ENCODE measurements at places on chromosomes 2 and 18. TPM values are rescaled to one million over a fixed set of nuclear protein-coding genes. Genes with fewer than 3 reads are reported as not detected.

- no peak for DNase-seq
Measured at GRCh38 chr2:54691445-54692135, 31.9 kb upstream of the EML6 start.

Gene PSTPIP2
- polyA plus RNA-seq: 9.1 TPM

Gene E2F6
- polyA plus RNA-seq: 23.4 TPM

Gene TET3
- polyA plus RNA-seq: 26.3 TPM

DNA sequence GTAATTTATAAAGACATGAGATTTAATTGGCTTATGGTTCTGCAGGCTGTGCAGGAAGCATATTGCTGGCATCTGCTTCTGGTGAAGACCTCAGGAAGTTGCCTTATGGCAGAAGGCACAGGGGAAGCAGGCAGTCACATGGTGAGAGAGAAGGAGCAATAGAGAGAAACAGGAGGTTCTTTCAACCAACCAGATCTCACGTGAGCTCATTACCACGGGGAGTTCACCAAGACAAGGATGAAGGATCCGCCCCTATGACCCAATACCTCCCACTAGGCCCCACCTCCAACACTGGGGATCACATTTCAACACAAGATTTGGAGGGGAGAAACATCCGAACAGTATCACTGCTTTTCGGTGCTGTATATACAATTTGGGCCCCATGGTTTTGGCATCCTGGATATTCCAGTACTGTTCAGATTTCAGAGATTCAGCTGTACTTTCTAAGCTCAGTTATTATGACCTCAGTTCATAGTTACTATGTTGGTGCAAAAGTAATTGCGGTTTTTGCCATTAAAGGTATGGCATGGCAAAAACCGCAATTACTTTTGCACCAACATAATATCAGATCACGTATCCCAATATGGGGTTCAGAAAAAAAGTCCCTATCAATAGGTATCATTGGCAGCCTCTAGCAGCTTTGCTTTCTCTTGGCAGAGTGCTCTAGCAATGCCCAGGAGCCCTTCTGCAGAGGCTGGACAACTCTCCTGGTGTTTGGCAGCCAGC, 189.6 kb upstream of the SIX3 start:
- no peak for DNase-seq

DNA sequence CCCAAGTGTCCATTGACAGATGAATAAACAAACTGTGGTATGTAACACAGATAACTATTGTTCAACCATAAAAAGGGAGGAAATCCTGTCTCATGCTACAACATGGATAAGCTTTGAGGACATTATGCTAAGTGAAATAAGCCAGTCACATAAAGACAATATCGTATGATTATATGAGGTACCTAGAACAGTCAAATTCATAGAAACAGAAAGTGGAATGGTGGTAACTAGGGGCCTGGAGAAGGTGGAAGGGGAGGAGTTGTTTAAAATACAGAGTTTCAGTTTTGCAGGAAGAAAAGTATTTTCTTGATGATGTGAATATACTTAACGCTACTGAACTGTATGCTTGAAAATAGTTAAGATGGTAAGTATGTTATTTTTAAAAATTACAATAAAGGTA, 304.6 kb upstream of the CXCR4 start:
- DNase-seq: no peak

DNA sequence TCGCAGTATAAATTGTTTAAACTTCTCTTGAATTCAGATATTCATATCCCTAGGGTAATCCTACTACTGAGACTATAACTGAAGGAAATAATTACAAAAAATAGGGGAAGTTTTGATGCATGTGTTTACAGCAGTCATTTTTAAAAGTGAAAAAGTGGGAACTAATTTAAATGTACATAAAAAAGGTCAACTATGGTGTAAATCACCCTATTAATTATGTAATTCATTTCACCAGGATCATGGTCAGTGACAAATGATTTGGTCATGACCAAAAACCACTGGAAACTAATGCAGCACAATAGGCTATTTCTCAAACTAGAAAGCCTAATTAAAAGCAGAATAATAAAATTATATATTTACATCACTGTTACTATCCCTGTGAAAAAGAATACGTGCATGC, 5.0 kb upstream of the CNGA3 start:
- DNase-seq: no peak

- no peak for DNase-seq
Measured at GRCh38 chr18:46338205-46338604, 234.0 kb downstream of the HAUS1 start.

Gene CXCR4
- polyA plus RNA-seq: 47.6 TPM

Gene FOXD4L1
- polyA plus RNA-seq: 0.26 TPM

Gene HOXD9
- 88.6 TPM for polyA plus RNA-seq

DNA sequence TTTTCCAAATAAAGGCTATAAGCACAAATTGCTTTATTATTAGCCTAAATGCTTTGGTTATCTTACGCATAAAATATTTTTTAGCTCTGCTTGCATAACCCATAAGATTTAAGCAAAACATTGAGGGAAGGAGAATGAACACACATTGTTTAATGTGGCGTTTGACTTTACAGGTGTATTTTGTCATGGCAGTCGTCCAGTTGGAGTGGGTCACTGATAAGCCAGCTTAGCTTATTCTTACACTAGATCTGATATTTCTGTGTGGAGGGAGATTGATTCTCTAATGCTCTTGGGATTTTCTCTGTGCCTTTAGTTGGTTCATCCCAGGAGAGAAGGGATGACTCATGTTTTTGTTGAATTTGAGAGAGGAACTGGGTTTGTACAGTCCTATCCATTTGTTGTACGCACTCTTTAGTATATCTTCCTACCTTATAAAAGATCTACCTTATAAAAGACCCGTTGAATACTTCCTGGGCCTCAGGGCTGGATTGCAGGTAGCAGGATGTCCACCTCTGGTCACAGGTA, 47.5 kb upstream of the ACYP2 start:
- DNase-seq: no peak

GRCh38 chr2:102438578-102438977, 15.6 kb downstream of the IL18RAP start:
- DNase-seq: no peak

DNA sequence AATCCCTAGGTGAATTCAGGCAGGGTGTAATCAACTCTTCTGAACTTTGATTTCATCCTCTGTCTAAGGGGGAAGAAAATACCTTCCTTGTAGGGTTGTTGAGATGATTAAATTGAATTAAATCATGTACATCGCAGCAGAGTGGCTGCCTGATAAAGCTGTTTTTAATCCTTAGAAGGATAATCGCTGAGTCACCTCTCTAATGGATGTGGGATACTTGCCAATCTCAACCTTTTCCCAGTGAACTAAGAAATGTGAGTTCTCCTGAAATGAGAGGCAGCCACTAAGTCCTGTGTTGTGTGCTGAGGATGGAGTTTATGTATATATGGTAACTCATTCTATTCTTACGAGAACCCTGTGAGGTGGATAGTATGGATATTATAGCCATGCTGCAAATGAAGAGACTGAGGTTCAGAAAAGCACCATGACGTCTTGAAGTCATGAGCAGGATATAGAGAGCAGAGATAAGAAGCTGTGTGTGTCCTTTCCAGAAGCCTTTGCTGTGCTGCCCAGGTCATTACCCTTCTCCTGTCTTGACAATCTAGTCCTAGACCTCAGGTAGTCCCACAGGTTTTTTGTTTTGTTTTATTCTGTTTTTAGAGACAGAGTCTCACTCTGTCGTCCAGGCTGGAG, 93.3 kb downstream of the HNRNPLL start:
- no peak for DNase-seq

DNA sequence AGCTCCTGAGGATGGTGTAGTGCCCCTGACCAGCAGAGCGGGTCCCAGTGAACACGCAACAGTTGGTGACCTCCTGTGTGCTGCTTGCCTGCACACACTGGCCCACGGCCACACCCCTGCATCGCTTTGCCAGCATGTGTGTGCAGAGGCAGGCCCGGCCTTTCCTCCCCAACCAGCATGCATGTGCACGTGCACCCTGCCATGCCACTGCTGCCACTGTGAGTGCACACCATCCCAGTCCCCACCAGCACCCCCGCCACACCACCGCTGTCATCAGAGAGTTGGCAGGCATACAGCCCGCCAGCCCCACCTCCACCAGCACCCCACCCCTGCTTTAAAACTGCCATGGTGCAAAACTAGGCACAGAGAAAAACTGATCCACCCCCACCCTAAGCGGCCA, 197.4 kb upstream of the SRD5A2 start:
- DNase-seq: no peak

DNA sequence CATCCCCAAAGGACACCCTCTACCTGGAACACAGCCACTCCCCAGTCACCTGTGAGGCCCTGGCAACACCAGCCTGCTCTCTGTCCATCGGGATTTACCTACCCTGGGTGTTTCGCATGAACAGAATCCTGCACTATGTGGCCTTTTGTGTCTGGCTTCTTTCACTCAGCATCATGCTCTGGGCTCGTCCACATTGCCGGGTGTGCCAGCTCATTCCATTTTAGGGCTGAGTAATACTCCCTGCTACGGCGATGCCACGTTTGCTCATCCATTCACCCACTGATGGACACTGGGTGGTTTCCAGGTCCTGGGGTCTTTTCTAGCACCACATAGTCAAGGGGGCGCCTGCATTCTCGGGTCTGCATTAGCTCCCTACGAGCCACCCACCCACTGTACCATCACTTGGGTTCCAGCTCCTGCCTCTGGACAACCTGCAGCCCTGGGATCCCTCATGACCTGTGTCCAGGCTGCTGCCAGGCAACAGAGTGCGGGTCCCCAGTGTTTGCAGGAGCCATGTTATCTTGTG, 22.0 kb downstream of the KCNF1 start:
- DNase-seq: no peak

DNA sequence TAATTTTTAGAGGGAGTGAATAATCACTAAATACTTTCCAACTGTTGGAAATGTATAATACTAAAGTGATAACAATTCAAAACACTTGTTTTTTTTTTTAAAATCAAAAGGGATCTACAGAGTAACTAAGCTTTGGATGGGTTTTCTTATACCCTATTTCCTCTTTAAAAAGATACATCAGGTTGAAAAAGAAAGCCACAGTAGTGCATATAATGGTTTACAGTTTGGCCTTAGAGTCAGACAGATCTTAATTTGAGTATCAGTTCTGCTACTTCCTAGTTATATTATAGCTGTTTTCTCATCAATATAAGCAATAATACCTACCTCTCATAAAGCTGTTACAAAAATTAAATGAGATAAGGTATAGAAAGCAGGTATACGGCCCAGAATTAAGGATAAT, 28.5 kb downstream of the PSME4 start:
- DNase-seq: no peak

GRCh38 chr2:211138551-211138950, 582.2 kb downstream of the CPS1 start:
- DNase-seq: no peak

- no peak for DNase-seq
Measured at GRCh38 chr2:79799729-79800128, 286.9 kb downstream of the CTNNA2 start.

DNA sequence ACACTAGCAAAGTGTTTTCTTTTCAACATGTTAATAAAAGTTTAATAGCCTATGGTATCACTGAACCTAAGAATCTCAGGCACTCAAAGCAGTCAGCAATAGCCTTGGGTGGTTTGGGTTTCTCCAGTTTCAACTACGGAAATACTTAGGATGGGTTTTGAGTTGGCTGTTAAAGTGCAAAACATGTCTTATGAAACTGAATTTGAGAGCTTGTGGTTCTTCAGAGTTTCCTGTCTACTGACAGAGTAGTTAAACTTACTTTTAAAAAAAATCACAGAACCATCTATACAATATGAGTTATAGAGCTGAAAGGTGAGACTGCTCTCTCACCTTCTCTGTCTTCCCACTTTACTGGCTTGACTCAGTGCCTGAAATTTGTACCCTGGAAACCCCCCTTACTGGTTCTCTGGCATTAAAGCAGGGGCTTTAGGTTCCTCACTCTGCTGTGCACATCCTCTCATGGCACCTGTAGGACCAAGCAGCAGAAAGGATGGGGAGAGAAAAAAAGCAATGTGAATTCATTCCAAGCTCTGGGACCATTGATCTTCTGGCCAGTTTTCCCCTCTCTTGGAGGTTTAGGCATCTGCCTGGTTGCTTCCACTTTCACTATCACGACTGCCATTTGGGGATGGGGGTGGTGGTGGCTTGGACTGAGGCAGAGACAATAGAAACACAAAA, 18.1 kb downstream of the CCDC141 start:
- no peak for DNase-seq

DNA sequence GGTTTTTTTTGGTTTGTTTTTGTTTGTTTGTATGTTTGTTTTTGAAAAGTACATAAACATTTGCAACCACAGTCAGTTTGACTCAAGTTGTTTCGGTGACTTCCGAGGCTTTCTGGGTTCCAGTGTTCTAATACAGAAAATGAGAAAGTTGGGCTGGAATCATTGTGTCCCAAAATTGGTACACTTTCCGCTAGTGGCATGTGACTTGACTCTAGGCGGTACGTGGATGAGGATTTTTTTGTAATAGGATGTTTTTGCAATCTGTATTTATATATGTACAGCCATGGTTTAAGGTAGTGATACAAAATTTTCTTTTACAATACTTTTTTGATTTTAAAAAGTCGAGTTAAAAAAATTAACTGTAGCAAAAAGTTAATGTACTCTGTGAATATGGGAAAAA, 1.7 kb downstream of the MFF start:
- DNase-seq: no peak

- no peak for DNase-seq
Measured at GRCh38 chr2:10579441-10579840, 110.3 kb downstream of the NOL10 start.

- no peak for DNase-seq
Measured at GRCh38 chr2:43178602-43179542, 47.5 kb downstream of the ZFP36L2 start.

Gene DSG3
- polyA plus RNA-seq: not detected

DNA sequence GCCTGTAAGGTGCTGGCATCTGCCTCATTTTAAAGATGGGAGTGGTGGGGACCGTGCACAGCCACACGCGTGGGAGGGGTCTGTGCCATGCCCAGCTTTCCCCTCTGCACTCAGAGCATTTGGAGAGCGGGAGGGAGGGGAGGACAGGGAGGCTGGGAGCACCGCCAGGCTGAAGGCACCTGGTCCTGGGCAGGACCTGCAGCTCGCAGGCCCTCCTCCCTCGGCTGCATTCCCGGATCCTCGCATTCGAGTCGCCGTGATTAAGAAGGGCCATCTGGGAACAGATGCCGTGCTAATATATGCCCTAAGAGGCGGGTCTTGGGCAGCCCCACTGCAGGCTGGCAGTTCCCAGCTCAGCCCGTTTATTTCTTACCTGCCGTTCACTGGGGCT, 84.0 kb downstream of the PTGR3 start:
- no peak for DNase-seq

DNA sequence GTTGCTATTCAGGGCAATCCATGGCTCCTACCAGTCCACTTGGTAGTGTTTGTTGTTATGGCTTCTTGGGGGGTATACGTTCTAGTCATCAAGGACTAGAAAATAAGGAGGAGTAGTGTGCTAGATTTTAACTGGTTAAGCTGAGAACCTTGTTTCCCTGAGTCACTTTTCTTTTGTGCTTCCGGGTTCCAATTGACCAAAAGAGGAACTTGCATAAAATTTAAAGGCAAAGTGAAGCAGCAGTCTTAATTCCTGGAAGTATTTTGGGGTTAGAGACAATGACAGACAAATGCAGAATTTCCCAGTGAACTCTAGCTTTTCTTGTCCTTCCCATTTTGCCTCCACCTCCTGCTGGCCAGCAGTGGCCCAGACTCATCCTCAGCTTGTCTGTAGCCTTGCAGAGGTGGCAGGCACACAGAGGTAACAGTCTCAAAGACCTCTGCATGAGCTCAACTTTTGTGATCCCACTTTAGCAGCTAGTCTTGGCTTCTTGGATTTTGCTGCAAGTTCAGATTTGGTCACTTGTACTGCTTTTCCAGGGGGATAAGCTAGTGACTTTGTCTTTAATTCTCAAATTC, 1105.8 kb upstream of the NXPH2 start:
- no peak for DNase-seq

Measured in renal pelvis (tissue), 12 donors.